ENCODE measurements at places on chromosomes 2 and 18.

DNA sequence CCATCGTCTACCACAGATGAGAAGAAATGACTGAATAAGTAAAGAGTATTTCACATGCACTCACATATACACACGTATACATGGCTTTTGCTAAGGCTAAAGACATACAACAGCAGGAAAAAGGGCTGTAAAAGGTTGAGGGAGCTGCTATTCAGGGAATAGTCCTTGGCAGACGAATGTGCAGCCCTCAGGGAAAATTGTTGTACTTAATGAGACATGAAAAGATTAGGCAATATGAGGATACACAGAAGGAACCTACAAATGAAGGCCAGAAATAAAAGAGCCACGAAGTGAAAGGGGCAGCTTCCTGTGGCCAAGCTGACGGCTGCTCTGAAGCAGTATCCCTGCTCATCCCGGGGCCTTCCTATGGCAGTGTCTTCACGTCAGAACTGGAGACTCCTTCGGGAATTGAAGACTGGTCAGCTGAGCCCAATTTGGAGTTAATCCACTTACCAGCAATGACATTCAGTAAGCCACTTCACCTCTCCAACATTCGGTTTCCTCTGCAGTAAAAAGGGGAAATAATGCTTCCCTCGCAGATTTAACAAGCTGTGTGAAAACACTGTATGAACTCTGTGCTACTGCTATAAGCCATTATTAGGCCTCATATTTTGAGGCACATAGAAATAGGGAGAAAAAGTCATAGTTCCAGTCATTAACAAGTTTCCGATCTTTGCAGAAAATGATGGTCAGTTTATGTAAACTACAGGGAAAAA is 221.8 kb downstream of the STK39 start:
- DNase-seq = no peak

DNA sequence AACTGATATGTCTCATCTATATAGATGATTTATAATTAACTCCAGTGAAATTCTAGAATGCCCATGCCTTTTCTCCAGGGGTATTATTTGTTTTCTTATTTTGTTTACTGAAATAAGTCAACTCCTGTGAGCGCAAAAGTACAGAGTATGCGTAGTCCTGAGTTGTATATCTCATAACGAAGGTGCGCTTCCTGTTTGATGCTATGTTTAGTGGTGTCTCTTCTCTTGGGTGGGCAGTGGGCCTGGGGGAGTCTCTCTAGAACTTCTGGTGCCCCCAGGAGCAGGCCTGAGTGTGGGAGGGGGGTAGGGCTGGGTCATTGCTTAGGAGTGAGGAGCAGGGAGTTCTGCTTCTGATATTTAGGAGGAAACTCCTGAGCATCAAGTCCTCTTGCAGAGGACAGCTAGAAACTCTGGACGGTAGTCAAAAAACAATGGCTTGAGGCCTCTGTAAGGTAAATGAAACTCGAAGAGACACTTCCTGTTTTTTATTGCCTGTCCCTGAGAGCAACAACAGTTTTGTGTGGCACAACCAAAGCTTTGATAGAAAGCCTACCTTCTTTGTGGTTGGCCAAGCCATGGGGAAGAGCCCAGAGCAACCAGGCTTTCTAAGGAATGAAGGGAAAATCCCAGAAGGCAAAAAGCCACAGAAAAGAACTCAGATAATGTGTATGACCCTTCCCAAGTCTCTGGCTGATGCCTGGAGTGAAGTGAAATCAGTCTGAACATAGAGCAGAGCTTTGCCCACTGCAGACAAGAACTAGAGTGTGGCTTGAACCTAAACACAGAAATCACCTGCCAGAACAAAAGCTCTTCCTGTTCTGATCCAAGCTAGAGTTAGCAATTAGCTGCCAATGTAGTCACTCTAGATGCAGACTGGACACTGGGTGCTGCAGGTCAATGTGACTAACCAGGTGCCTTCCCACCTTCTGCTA is 8.5 kb upstream of the SP140L start:
- no peak for DNase-seq

GRCh38 chr2:204880928-204881327 is 335.7 kb downstream of the PARD3B start:
- no peak for DNase-seq

GRCh38 chr2:56299171-56299691 is 115.4 kb downstream of the CCDC85A start:
- DNase-seq = no peak

DNA sequence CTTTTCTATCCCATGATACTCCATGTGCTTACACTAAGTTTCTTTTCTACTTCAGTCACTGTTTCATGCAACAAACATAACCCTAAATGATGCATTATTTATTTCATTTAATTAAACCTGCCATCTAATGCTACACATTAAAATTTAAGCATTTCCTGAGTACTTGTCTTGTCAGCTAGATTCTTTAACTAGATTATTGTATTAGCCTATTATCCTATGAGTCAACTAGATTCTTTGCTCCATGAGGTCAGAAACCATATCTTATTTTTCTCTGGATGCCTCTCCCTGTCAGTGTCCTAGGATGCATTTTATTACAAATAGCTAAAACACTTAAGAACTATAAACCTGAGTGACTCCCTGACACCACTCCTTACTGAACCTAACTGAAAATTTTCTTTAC is 652.4 kb downstream of the SLC4A3 start:
- no peak for DNase-seq

DNA sequence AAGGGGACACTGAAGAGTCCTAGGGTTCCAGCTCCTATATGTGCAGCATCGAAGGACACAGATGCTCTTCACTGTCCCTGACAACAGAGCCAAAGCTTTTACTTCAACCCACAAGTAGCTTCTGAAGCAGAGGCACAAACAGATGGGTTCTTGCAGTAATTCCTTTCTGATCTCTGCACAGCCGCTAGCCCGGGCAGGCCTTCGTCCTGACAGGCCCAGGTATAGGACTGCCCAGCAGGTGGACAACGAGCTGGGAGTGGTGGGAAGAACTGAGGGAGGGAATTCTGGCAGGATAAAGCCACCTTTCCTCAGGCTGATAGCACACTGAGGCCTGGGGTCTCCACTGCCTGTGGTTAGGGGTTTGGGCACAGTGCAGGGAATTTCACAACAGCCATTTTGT is 94.8 kb downstream of the RHOB start:
- no peak for DNase-seq

DNA sequence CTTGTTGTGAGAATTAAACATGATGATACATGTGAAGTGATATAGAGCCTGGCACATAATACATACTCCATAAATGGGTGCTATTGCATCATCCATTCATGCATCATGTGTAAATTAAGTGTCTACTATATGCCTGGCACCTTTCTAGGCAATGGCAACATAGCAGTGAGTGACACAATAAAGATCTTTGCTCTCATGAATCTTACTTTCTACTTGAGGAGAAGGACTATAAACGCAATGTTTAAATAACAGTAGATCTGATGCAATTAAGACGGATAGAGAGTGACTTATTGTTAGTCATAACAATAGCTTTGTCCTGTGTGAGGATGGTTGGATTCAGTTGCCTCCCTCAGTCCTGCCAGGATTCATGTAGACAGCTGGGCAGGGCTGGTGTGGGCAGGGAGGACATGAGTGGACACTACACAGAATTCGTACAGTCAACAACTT is 88.4 kb upstream of the NPAS2 start:
- DNase-seq = no peak

- no peak for DNase-seq
Measured at GRCh38 chr2:8388781-8389180, 293.1 kb upstream of the ID2 start.

GRCh38 chr2:105256431-105257047 is 15.0 kb downstream of the GPR45 start:
- no peak for DNase-seq
